Stimulated activated CD4-positive, alpha-beta T cell treated with anti-CD3 and anti-CD28 coated beads, TNF-alpha, amount 100 ng/mL, for 24 hours (primary cell): ENCODE measurements at places on chromosomes 1 and 21.

DNA sequence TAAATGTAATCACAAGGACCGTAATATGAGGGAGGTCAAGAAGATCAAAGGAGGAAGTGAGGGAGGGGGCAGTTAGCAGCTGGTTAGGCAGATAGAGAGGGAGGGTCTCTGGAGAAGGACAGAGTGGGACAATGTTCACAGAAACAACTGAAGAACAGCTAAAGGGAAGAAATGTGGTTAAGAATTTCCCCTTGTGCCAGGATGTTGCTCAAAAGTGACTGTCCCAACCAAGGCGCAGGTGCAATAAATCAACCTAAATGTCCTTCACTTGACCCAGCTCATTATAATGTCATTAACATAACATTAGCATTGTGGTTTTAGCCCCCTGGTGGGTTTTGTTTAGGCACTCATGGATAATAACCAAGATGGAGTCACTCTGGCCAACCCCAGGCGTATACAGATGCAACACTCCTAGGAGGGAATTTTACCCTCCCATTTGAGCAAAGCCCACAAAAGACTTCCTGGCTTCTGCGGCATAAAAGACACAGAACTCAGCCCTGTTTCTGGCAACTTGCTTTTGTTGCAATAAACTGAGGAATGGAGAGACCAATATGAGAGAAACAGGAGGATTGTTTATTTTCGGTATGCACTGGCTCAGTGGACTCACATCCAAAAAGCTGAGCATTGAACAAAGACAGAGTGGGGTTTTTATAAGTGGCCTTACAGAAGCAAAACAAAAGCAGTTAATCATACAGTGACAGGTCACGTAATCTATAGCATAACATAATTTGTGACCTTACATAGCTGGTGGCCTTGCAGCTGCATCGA, 7.3 kb upstream of the CA6 start:
- DNase-seq = no peak

DNA sequence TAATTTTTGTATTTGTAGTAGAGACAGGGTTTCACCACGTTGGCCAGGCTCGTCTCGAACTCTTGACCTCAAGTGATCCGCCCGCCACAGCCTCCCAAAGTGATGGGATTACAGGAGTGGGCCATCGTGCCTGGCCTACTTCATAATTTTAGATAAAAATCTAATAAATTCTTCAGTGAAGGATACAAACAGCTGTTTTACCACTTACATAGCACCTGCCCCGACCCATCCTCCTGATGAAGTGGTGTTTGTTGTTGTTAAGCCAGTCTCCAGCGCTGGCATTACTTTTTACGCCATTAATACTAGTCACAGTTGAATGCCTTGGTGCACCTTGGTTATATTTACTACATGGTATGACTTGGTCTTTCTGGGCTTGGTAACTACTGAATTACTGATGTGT, 12.3 kb upstream of the RAP1GAP start:
- DNase-seq = no peak

GRCh38 chr1:235923466-235924021, 56.8 kb upstream of the LYST start:
- DNase-seq = no peak

GRCh38 chr1:192327997-192328396, 11.2 kb downstream of the RGS21 start:
- no peak for DNase-seq

GRCh38 chr1:110321846-110322245, 17.3 kb upstream of the RBM15 start:
- DNase-seq = no peak

GRCh38 chr1:70355920-70356319, 1.4 kb upstream of the ANKRD13C start:
- DNase-seq = no peak

DNA sequence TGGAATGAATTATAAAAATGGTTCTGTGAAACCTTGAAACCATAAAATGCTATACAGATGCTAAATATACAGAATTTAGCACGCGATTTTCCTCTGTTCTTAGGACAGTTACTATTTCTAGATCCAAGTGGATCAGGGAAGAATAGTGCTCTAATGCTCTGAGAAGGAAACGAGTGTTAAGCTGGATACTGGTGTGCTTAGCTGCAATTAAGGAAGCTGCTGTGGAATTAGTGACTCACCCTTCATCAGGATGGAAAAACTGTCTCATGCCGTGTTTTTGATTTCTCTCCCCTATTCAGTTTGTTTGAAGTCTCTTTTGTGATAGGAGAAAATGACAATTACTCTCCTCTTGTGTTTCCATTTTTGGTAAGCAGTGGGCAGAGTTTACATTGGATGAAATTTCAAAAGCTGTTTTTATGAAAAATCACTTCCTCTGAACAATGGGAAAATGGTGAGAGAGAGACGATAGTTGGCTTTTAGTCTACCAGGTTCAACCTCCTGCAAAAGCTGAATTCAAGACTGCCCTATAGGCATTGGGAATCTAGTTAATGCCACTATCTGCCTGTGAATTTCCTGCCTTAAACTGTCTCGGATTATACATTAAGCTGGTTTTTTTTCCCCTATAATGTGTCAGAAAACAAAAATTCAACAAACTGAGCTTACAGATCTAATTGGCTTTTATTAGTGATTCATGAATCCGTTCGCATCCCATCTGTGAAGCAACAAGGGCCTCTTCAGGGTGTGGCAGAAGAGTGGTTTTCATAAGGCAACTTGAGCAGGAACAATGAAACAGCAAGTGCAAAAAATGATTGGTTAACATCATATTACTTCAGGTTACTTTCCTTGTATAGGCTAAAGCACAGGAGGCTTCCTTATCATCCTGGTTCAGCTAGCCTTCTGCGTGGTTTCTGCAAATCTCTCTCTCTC, 179.8 kb downstream of the ST6GALNAC3 start:
- no peak for DNase-seq

DNA sequence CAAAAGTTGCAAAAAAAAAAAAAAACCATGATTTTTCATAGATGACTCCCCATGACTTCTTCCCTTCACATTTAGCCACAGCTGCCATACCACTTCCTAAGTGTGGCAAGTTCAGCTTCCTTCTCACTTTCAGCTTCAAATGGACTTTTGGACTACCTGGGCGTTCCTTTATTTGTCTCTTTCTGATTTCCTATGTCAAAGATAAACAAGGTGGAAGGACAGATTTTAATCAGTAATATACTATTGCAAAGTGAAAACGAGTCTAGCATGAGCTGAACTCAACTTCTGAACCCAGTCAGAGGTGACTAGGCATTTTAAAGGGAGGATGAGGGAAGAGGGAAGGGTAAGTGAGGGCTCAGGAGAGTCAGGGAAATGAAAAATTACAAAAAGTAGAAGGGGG, 14.4 kb upstream of the SCCPDH start:
- no peak for DNase-seq

GRCh38 chr1:167905182-167905581, 8.8 kb downstream of the ADCY10 start:
- DNase-seq = no peak

GRCh38 chr1:66374561-66375111, 159.3 kb upstream of the SGIP1 start:
- no peak for DNase-seq

- no peak for DNase-seq
Measured at GRCh38 chr1:49106445-49106844, 329.8 kb upstream of the BEND5 start.

GRCh38 chr1:181646710-181647109, 163.4 kb downstream of the CACNA1E start:
- DNase-seq = no peak

DNA sequence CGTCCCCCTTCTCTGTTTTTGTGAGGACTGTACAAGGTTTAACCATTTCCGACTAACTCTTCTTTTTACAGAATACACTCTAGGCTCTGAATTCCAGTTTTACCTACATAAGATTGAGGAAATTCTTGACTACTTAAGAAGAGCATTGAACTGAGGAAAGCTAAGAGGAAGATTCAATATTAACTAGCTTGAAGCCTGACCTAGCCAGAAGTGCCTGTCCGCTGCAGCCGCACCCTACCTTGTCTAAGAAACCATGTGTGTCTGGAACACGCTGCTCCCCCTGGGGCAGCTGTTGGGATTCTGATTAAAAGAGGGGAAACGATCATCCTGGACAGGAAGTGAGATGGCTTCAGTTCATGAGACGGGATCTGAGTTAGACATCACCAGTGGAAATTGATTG, 28.9 kb downstream of the CA6 start:
- no peak for DNase-seq

DNA sequence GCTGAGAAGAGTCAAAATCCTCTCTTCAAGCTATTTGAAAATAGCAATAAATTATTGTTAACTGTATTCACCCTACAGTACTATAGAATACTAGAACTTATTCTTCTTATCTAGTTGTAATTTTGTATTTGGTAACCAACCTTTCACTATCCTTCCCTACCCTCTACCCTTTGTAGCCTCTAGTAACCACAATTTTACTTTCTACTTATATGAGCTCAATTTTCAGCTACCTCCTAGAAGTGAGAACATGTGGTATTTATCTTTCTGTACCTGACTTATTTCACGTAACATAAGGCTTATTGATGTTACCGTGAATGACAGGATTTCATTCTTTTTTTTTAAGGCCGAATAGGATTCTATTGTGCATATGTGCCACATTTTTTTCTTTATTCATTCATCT, 30.0 kb downstream of the ZC3H11B start:
- no peak for DNase-seq

DNA sequence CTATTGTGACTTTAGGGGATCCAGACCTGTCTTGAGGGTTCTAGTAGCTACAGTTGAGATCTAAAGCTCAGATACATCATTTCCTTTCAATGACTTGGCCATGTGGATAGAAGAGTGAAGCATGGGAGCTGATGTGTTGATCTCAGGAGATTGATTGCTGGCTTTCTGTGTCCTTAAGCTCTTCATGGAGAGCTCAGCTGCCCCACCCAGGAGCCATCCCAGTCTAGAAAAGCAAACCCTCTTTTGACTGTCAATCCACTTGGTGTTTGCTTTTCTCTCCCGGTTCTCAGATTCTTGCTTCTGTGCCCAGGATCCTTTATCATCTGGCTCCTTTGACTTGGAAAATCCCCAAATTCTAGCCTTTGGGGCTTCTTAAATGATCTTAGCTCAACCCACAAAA, 87.2 kb downstream of the ATP1A1 start:
- DNase-seq = no peak

DNA sequence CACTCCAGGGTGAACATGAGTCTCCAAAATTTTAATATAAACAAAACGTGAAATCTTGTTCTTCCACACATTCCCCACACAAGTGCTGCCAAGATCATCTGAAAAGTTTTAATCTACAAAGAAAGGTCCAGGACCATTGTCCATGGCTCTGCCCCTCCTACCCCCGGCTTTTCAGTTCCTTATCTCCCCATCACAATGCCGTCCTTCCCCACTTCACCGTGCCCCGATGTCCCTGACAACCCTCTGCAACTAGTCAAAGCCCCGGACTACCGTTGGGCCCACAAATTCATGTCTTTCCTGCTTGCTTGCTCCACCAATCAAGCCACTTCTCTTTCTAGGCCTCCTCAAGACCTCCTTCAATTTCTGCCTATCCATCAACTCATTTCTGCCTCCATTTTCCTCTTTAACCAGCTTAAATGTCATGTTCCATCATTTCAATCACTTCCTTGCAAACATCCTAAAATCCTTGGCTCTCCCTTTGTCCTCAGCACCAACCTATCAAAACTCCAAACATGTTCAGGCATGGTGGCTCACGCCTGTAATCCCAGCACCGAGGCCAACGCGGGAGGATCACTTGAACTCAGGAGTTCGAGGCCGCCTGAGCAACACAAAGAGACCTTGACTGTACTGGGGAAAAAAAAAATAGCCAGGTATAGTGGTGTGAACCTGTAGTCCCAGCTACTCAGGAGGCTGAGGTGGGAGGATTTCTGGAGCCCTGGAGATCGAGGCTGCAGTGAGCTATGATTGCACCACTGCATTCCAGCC, 14.0 kb upstream of the BMP8B start:
- DNase-seq = no peak

GRCh38 chr1:167922611-167923074, 8.7 kb upstream of the ADCY10 start:
- DNase-seq = no peak

GRCh38 chr1:170032531-170033280, 41.8 kb downstream of the KIFAP3 start:
- DNase-seq = no peak

GRCh38 chr21:17819877-17820229, 697 bp upstream of the C21orf91 start:
- peak; percentile 51 for DNase-seq

DNA sequence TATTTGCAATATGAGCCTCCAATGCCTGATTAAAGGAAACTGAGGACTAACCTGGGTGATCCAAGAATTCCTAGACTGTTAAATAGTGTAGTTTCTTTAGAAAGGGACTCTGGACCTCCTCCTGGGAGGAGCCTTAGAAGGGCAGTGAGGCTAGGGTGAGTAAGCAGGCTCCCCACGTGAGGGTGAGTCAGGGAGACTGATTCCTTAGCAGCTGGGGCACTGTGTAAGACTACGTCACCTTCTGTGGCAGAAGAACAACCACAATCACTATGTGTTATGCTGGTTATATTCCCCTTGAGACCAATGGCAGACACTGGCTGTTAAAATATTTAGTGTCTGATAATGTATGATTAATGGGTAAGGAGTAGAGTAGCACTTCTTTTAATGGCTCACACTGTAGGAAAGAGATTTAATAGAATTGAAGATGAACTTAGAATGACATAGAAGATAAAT, 53.3 kb upstream of the SYT14 start:
- DNase-seq = no peak

GRCh38 chr1:90534663-90535295, 182.3 kb downstream of the BARHL2 start:
- no peak for DNase-seq

- no peak for DNase-seq
Measured at GRCh38 chr1:218995091-218995665, 178.5 kb upstream of the LYPLAL1 start.

GRCh38 chr21:45634511-45635183, 8.9 kb upstream of the PCBP3 start:
- no peak for DNase-seq

GRCh38 chr1:38029685-38030511, 16.7 kb downstream of the POU3F1 start:
- DNase-seq = peak; percentile 70

DNA sequence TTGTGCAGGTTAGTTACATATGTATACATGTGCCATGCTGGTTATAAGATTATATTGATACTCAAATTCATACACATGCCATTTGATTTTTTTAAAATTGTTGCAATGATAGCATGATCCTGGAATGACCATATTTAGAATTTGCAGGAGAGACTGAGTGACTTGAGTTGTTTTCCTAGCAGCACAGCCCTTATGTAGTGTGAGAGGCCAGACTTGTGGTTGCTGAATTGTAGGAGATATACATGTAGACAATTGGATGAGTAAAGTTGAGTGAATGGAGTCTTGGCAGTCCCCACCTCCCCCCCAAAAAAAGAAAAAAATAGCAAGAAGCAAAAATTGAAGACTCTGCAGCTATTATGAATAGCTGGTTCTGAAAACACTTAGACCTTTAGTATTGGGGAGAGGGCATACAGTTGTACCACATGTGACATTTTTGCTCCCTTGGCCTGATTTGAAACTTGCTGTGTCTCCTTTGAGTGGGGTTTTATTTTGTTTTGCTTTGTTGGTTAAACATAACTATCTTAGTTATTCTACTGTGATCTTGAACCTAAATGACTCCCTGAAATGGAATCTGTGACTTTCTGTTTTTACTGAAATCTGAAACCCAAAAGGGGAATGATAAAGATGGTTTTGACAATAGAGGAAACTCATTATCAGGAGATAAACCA, 280.3 kb downstream of the HMCN1 start:
- DNase-seq = no peak

GRCh38 chr1:7104339-7104738, 319.1 kb downstream of the CAMTA1 start:
- no peak for DNase-seq

GRCh38 chr1:54335755-54336108, 70.5 kb downstream of the SSBP3 start:
- no peak for DNase-seq
